Fibroblast of skin of left biceps (primary cell): ENCODE measurements at places on chromosomes 7 and 10.

DNA sequence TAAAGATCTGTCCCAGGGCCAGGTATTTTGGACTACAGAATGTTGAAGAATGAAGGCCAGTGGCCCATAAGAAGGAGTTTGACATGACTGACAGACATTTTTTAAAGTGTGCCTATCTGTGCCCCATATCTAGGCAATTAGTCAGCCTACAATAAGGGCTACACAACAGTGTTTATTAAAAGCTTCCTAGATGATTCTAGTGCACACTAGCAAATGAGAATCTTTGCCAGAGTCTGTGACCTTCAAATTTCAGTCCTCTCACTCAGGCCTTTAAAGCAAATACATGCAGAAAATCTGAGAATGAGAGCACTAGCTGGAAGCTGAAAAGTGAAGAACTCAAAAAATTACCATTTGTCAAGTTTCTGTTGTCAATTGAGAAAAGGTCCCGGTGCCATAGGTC, 208.7 kb downstream of the VTI1A start:
- no peak for DNase-seq

DNA sequence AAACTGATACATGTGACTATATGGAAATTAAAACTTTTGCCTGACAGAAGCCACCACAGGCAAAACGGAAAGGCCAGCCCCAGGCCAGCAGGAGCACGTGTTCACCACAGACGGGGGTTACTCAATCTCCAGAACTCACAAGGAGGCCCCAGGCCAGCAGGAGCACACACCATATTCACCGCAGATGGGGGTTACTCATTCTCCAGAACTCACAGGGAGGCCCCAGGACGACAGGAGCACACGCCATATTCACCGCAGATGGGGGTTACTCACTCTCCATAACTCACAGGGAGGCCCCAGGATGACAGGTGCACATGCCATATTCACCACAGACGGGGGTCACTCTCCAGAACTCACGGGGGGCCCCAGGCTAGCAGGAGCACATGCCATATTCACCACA, 61.5 kb downstream of the NKX6-2 start:
- peak; percentile 95 for DNase-seq

DNA sequence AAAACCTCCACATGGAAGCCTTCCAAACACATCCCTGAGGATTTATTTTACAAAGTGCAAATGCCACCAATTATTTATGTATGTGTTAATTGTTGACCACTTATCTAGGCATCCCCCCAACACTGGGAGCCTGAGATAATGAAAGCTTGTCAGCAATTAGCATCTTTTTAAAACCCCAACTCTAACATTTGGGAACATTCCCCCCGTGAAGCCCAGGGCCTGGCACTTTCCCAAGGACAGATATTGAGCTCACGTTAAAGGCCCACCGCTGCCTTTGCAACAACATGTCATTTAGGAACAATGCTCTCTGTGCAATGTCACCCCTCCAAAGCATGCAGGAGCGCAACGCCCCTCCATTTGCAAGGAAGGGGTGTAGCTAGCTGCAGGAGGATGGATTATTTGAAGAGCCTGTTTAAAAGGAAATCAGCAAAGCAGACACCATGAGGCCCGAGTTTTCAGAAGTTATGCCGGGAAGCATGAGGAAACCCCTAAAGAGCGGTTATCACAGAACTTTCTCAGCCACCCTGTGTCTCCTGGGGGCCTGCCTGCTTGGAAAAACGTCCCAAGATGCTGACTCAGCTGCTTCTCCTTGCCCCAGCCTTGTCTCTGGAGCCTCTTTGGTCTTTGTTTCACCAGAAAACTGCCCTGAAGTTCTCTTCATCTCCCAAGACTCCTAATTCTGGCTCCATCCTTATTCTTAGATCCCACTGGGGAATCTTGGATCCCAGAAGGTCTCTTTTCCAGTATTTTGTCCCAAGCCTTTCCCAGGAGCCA, 444.1 kb downstream of the GRID1 start:
- no peak for DNase-seq

DNA sequence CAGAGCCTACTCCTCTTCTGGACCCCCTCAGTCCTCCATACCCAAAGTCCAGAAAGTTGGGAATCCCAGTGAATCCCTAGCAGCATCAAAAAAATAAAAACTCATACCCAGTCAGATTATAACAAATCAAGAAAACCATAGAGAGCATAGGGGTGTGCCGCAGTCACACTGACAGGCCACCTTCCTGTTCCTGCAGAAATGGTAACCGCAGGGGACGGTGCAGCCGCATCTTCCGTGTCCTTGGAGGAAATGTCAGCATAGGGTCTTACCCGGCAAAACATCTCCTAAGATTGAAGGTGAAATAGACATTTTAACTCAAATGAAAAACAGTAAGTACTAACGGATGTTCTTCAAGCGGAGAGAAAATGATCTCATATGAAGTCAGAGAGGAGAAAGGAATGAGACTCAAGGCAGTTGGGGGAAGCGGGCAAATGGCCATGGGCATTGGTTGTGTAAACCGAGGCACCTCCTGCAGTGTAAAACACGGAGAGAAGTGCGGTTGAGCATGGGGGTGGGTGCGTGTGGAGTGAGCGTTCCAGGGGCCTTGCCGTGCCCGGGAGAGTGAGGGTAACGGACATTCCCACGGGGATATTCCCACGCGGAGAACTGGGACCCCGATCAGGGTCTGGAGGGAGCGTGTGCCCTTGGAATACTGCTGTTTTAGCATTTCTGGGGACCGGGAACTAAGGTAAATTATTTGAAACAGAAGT, 110.8 kb downstream of the NKX6-2 start:
- DNase-seq: no peak

DNA sequence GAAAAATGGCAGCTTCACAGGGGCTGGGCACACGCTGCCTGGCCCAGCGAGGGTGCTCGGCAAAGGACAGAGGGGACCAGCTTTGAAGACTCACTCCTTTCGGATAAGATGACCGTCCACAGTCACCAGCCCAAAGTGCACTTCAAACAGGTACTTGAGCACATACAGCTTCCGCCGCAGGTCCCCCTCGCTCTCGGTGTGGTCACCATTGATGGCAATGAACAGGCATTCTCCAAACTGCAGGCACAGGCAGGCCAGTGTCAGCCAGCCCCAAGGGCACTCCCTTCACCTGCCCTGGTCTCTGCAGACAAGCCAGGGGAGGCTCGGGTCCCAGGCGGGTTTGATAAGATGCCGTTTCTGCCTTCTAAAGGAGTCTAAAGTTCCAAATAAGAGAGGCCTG, 11.6 kb downstream of the HPS1 start:
- no peak for DNase-seq
